C1 segment of cervical spinal cord (tissue), 14 donors: ENCODE measurements at places on chromosomes 1 and 21.

- DNase-seq: no peak
These were observed 2.1 kb downstream of the TTC22 start for GRCh38 chr1:54798769-54799641.

- no peak for DNase-seq
These were observed 18.3 kb upstream of the HJV start for GRCh38 chr1:146039844-146040194.

DNA sequence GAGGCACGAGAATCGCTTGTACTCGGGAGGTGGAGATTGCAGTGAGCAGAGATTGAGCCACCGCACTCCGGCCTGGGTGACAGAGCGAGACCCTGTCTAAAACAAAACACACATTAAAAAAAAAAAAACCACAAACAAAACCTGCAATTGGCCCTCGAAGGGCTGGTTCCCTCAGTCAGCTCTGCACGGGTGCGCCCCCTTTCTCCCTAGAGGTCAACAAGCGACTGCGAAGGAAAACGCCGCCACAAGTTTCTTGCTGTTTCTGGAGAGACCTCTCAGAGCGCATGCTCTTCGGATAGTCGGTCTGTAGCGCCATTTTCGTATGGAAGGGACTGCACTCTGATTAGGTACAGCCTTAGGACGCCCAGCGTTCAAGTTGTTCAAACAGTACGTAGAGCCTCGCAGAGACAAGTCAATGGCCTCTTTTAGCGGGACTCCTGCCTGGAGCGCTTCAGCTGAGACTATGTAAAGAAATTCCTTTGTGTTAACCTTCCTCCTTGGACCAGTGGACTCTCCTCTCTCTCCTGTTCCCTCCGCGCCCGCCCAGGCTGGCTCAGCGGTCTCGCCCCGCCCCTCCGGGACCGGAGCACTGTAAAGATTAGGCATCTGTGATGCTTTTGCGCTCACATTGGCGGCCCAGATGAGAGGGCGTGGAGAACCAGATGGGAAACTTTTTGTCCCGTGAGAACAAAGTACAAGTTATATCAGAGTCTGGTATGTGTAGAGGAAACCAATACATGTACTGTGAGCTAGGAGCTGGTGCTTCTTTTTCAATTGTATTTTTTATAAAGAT, 1.0 kb upstream of the CDC14A start:
- DNase-seq: peak; percentile 76

DNA sequence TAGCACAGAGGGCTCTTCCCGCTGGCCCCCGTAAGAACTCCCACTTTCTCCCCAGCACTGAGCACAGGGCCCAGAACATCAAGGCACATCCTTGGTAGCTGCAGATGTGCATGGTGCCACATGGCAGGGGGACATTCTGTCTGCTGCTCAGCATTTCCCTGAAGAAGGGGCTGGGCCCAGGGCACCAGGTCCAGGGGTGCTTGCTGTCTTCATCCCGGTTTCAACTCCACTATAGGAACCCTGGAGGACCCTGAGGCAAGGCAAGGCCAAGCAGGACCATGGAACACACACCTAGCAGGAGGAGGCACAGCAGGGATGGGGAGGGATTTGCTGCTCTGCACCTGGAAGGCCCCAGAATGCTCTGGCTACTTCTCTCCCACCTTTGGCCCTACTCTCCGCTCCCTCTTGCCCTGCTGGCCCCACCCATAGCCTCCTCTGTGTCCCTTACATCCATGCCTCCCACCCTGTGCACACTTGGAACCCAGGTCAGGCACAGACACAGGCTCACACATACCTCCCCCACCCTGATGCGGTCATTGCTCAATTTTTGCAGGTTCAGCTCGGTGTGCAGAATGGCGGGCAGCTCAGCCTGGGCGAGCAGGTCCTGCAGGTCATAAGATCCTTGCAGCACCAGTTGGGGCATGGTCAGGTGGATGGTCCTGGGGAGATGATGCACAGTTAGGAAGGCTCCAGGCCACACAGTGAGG, 10.1 kb downstream of the AGT start:
- DNase-seq: no peak

DNA sequence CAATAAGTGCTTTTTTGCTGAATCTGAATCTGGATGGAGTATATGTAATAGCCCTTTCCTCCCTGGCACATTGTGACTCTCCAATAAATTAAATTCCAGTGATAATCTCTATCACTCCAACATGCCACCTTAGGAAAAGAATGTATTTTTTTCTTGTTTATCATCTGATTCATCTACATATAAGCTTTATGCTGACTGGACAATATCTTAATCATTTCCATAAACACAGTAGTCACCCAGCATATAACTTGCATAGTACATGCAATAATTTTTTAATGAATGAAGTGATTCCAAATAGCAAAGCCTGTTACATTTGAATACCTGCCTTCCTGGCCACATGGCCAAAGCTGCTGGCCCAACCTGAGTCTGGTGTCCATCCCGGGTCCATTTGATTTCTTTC, 477.6 kb upstream of the USP24 start:
- no peak for DNase-seq

- no peak for DNase-seq
These were observed 40.6 kb downstream of the MAPKAPK2 start for GRCh38 chr1:206725109-206725963.

GRCh38 chr1:21121764-21122471, 54.8 kb downstream of the EIF4G3 start:
- DNase-seq: no peak

DNA sequence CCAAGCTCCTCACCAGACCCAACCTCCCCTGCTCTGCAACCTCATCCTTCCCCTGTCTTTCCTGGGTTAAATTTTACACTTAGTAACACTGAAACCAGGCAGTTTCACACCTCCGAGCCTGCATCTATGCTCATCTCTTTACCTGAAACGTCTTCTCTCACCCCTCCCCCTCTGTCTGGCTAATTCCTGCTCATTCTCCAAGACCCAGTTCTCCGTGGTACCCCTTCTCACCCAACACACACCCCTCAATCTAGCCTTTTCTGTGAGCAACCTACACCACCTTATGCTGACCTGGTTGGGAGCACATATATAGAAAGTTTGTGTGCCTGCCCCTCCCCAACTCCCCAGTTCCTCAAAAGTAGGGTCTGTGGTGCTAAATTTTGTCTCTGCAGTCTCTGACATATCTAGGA, 3.7 kb upstream of the KIAA1614 start:
- no peak for DNase-seq

- peak; percentile 13 for DNase-seq
These were observed 51.4 kb upstream of the CR2 start for GRCh38 chr1:207402744-207403143.

GRCh38 chr21:42705346-42705745, 51.9 kb downstream of the PDE9A start:
- DNase-seq: no peak

GRCh38 chr1:59278780-59279354, 18.0 kb upstream of the FGGY start:
- no peak for DNase-seq
